ENCODE measurements at places on chromosomes 7 and 10. TPM values are rescaled to one million over a fixed set of nuclear protein-coding genes. Genes with fewer than 3 reads are reported as not detected.
A peak's percentile ranks its signal among the peaks of the same experiment; 100 is the strongest.

DNA sequence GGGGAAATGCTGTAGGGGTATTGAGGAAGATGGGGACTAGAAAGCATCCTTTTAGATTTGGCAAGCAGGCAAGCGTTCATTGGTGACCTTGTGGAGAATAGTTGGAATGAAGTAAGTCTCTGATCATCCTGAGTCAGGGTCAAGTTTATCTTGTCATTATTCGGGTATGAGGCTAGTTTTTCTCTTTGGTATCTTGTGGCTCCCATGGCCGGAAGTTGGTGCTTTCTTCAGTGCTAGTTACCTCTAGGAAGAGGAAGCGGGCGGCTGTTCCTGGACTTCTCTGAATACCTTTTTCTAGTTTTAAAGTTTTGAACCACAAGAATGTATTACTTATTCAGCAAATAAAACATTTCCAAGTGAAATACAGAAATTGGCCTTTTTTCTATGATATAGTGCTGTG lies 9.2 kb downstream of the CREM start:
- peak overlapping the region; percentile 53 for H3K27ac ChIP-seq
- DNase-seq = no peak
- H3K4me3 ChIP-seq = no peak overlapping the region

DNA sequence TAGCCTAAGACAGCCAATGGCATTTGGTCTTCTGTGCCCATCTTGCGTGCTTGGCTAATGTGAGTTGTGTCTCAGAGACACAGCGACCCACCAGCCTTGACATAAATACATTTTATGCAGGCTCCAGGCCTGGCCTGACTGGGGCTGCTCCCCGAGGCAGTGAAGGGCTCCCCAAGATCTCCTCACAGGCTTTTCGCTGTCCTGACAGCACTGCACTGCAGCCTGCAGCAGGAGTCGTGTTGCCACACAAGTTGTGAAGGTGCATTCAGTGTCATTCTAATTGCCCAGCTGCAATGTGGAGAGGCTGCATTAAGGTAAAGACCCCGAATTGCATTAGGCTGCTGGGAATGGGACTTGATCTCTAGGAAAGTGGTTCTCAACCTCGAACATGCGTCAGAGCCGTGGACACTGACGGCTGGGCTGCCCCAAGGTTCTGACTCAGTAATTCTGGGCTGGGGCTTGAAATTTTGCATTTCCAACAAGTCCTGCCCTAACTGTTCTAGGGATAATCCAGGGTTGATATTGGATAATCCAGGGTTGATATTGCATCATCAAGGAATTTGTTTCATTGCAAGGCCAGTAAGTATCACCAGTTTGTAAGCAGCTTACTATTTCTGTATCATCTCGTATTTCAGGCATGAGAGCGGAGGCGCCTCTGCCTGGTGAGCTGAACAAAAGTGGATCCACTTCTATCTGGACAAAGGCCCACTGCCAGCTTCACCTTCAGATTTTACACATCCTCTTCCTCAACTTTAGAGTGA lies 108.7 kb upstream of the INSIG1 start:
- no peak overlapping the region for H3K27ac ChIP-seq
- H3K4me1 ChIP-seq = peaks cover 3% of the 10 kb centered on the region
- H3K36me3 ChIP-seq = no peaks in the 10 kb centered on the region
- no peak for DNase-seq

- no peaks in the 10 kb centered on the region for H3K4me1 ChIP-seq
- no peaks in the 10 kb centered on the region for H3K36me3 ChIP-seq
- H3K27ac ChIP-seq = no peak overlapping the region
- H3K27me3 ChIP-seq = no peaks in the 10 kb centered on the region
- DNase-seq = no peak
These were observed 142.5 kb downstream of the WDR37 start for GRCh38 chr10:1198453-1199344.

DNA sequence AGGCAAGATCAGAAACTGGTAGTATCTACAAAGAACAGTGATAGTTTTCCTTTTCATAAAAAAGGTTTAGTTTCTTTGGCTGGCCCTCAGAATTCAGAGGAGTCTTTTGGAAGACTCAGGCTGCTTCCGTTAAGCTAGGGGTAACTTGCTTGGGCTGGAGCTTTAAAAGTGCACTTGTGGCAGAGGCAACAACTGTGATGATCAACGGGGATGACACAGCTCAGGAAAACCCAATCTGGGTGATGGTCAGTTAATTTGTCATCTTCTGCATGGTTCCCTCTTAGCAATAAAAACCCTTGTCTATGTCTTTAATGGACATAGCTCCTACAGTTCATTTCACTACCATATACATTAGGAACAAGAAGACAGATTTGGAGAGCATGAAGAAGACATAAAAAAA lies 46.7 kb downstream of the SGMS1 start:
- no peak overlapping the region for H3K4me3 ChIP-seq
- no peaks in the 10 kb centered on the region for H3K27me3 ChIP-seq
- no peak for DNase-seq
- H3K4me1 ChIP-seq = peaks cover 3% of the 10 kb centered on the region
- H3K27ac ChIP-seq = no peak overlapping the region

GRCh38 chr10:60463746-60464145 lies 74.1 kb upstream of the ANK3 start:
- no peak overlapping the region for H3K4me3 ChIP-seq
- H3K36me3 ChIP-seq = no peaks in the 10 kb centered on the region
- no peaks in the 10 kb centered on the region for H3K4me1 ChIP-seq

ATP6V0E2 gene
- total RNA-seq = 23.2 TPM

- no peak for DNase-seq
- H3K36me3 ChIP-seq = no peaks in the 10 kb centered on the region
These were observed 79.1 kb downstream of the RAMP3 start for GRCh38 chr7:45236666-45237065.

DNA sequence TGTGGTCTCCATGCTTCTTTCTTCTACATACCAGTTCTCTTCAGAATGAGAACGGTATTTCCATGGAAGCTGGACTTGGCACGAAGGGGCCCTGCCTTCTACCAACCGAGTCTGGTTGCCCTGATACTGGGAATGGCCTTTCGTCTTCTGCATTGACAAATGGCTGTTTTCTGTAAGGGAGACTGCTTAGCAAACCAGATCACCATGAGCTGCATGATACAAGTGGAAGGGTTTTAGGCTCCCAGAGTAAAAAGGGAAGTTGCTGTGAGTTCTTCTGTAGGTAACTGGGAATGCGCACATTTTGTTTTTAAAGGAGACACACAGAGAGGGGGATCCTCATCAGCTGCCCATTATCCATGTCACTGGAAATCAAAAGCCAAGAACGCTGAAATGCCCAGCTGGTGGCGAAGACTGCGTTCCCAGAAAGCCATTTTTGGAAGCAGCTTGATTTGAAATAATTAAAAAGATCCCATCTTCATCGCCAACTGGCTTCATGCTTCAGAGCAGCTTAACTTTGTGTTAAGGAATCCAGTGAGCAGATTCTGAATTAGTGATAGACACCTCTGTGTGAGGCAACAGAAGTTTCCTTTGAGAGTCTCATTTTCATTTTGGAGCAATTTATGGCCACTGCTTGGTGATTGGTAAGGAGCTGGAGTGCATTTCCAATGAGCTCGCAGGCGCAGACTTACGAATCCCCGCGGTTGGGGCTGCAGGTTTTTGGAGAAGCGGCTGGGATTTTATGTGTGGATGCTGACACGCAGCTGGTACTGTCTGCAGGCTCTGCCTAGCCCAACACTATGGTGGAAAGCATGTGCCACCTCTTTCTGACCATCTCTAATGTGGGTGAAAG lies 672.7 kb upstream of the FOXK1 start:
- H3K36me3 ChIP-seq = no peaks in the 10 kb centered on the region
- H3K27me3 ChIP-seq = no peaks in the 10 kb centered on the region
- no peak overlapping the region for H3K27ac ChIP-seq
- H3K4me3 ChIP-seq = no peak overlapping the region

All from natural killer cell (primary cell).